Trophoblast cell (in vitro differentiated cells and primary cell): ENCODE measurements at places on chromosomes 3 and 15.

DNA sequence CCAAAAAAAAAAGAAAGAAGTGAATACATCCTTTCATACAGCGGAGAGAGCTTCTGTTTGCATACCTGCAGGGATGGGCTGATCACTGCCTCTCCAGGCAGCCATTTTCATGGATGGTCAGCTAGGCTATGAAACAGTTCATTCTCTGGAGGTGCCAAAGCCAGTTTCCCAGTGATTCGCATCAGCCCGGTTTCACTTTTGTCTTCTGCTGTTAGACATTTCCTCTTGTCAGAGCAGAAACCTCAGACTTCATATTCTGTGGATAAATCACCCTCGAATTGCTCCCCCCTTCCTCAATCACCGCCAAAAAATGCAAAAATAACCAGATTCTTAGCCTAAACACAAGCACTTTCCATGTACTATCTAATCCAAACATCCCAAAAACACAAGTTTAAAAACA lies 225.6 kb downstream of the ADAMTS9 start:
- no peak for DNase-seq

GRCh38 chr3:181076558-181076957 lies 87.0 kb upstream of the DNAJC19 start:
- no peak for DNase-seq

GRCh38 chr3:50205413-50206276 lies 574 bp downstream of the SLC38A3 start:
- DNase-seq: peak; percentile 31

- no peak for DNase-seq
These were observed 224.3 kb downstream of the CDIN1 start for GRCh38 chr15:36803773-36804172.

DNA sequence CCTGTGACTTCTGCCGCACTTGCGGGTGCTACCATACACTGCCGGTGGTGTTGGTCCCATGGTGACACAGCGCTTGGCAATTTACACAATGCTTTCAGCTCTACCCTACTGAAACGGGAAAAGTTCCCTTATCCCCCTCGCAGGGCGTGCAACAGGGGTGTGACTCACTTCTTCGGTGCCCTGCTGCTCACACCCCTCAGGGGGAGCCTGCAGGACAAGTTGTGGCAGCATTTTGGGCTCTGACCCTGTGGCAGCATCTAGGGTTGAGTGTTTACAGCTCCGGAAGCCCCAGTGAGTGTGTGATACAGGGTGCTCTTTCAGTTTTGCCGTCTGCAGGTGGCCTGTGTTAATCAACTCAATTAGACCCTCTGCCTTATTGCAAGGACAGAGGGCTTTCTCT lies 324.7 kb upstream of the RGMA start:
- no peak for DNase-seq

GRCh38 chr3:108090049-108090700 lies 656 bp downstream of the CD47 start:
- DNase-seq: peak; percentile 32

GRCh38 chr15:53830707-53831386 lies 71.4 kb upstream of the WDR72 start:
- peak; percentile 12 for DNase-seq

DNA sequence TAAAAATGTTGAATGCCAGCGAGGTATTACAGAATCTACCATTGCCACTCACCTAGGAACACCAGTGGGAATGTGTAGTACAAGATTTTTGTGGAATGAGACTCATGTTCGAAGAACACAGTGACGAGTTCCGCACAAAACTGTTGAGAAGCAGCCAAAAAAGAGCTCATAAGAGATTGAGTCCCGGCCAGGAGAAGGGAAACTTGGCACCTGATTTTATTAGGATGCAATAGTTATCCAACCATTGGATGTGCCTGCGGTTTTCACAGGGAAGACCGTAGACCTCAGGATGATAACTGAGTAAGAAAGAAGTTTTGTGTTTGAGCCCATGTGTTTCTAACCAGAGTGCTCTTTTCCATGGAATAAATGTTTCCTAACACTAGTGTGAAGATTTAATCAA lies 88.9 kb downstream of the PTPRG start:
- DNase-seq: no peak

GRCh38 chr3:133474251-133474801 lies 74.5 kb downstream of the BFSP2 start:
- DNase-seq: no peak

DNA sequence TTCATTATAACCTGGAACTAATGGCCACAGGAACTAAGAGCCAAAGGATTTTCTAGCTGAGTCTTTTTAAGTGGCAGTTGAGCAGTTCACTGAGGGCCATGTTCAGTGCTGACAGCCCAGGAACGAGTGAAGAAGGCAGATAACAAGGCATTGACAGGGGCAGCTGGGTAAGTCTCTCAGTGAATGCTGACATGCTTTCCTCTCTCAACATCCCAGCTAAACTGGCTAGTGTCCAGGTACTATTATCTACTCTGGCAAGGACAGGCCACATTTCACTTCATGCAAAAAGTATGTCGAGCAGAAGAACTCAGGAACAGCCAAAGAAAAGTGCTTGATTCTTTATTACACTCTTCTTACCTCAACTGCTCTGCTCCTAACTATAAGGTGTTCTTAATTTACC lies 515.9 kb downstream of the NLGN1 start:
- DNase-seq: no peak

DNA sequence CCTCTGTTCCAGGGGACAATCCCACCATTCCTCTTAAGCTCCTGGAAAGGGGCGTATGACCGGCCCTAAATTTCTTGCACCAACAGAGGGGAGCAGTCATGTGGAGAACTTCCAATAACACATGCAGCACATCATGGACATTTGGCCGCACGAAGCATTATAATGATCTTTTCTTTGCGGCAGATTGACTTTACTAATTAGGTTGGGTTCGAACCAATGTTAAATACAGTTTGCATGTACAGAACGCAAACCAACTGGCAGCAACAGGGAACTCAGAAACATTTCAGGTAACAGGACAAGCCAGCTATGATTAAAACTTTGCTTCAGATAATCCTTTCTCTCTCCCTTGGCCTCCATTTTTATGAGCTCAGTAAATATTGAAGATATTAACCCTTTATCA lies 100.8 kb upstream of the ADPGK start:
- no peak for DNase-seq

DNA sequence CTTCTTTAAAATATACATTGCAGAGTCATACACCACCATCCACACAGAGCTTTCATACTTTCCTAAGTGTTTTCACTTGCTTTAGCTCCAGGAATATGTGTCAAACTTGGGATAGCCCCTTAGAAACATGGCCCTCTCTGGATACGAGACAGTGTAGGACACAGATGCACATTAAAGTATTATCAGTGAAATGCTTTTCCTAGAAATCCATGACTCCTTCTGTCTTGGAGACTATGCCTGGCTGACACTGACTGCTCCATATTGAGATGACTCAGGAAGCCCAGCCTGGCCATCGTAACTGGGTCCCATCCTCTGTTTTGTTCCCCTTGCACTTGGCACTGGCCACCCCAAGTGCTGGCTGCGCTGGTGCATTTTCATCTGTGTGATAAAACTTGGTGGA lies 204.8 kb downstream of the PDZRN3 start:
- no peak for DNase-seq

- no peak for DNase-seq
These were observed 104.2 kb downstream of the IQCH start for GRCh38 chr15:67358812-67359211.

DNA sequence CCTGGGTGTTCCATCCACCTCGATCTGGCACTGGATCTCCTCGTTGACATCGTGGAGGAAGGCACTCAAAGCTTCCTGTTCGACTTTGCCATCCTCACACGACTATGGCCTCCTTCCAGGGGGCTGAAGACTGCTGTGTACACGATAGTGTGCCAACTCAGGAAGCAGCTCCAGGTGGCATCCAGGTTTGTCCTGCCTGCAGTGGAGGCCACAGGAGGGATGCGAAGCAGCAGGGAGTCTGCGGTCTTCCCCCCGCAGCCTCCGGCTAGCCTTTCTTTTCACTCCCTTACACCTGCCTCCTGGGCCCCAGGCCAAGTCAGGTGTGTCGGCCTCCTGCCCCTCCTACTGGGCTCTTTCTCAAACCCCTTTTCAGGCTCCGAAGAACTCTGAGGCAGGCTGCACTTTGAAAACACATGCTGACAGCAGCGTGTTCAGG lies 32.2 kb downstream of the SYNM start:
- no peak for DNase-seq

- no peak for DNase-seq
These were observed 839.5 kb downstream of the EPHA3 start for GRCh38 chr3:89946884-89947283.

- DNase-seq: no peak
These were observed 84.6 kb upstream of the KLF13 start for GRCh38 chr15:31241888-31242522.

GRCh38 chr3:167653760-167654159 lies at the start of gene WDR49:
Gene WDR49, minus strand, starts transcription at chr3:167653942. Its CDS starts 517 bp downstream, at chr3:167653425.
- no peak for DNase-seq

GRCh38 chr3:11596387-11596786 lies 47.3 kb downstream of the VGLL4 start:
- DNase-seq: no peak

GRCh38 chr15:56919609-56920366 lies 1.3 kb downstream of the TCF12 start:
- DNase-seq: peak; percentile 13

DNA sequence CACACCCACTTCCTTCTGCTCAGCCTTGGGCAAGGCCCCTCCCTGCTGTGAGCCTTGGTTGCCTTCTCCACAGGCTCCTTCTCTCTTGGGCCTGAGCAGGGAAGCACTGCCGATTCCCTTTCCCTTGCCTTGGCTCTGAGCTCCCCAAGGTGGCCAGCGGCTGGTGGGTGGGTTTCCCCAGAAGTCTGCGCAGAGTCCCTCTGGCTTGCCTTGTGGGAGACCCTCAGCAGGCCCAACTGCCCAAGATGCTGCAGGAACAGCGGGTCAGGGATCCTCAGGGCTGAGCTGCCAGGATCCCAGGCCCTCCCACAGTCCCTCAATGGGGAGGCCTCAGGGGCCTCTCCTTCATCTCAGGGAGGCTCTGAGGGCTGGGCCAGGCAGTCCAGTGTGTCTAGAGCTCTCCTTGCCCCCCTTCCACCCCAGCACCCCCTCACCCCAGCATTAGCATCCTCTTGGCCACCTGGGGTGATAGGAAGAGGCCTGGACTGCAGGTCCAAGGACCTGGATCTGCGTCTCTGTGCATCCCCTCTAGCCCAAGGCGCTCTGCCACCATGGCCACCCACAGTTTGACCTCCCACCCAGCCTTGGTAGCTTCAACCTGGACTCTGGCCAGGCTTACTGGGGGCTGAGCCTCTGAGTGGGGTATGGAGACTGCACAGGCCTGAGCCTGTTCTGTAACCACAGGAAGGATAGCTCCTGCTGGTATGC lies 68.6 kb downstream of the EXOG start:
- no peak for DNase-seq

DNA sequence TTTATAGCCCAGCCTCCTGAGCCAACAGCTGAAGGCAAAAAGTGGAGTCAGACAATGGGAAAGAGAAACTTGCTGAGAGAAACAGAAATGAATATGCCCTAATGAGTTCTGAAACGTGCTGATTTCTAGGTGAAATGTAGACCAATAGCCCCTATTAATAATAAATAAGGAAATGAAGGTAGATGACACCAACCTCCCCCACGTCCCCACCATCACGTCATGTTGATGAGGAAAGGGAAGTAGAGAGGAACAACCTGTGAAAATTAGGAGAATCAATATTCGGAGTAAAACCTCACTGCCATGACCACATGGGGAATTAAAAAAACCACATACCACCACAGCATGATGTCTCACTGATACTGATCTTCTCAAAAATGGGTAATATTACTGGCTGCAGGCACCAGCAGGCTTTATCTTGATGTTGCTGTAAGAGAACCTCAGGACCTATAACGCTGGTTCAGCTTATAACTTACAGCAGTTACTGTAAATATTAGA lies 64.0 kb downstream of the KAT2B start:
- peak; percentile 95 for DNase-seq

DNA sequence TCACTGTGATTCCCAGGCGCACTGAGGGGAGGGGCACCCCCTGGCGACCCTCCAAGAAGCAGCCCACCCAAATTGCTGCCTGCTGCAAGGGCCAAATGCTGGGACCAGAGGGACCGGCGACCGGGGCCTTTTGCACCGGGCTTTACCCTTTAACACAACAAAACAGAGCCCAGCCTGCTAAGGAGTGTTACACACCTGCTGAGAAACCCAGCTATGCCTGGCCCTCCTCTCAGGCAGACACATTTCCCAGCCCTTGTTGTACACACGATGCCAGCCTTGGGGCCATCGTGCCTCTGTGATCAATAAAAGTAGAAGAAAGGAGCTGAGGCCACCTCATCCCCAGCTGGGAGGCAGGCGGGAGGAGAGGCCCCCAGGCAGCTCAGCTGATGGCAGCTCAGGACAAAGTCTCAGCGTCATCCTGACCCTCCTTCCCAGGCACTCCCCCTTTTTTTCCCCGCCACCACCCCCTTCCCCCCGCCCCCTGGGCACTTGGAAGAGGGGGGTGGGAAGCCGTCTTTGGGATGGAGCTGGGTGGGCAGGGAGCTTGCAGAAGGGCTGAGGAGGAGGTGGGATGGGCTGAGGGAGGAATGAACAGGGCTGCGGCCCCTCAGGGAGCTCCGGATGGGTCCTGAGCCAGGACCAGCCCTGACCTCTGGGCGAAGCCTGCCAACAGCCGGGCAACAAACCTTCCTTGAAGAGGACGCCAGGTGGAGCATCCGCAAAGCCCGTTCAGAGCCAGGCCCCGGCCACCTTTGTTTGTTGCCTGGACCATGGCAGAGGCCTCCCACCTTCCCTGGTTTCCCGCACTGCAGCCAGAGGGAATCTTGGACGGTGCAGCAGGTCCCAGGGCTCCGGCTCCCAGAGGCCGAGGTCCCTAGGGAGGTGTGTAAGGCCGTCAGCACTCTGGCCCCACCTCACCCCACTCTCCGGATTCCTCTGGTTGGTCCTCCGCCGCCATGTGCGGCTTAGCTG lies 45.9 kb upstream of the SEC61A1 start:
- no peak for DNase-seq

- DNase-seq: no peak
These were observed 1.2 kb downstream of the CMSS1 start for GRCh38 chr3:99818818-99819217.

DNA sequence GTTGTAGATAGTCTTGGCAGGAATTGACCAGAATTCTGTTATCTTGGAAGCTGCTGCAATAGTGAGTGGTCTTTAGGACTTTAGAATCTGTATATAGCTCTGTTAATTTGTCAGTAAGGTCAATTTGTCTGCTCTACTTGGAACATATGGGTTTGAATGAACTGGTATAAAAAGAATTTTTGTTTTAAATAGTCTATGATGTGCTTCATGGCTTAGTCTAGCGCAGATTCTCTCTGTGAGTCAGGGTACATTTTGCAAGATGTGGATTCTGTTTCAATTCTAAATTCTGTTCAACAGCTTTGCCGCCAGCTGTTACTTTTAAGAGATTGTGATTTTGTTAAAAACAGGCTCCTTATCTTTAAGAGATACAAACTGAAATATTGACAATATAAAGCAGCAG lies 135.9 kb upstream of the AGBL1 start:
- DNase-seq: no peak

DNA sequence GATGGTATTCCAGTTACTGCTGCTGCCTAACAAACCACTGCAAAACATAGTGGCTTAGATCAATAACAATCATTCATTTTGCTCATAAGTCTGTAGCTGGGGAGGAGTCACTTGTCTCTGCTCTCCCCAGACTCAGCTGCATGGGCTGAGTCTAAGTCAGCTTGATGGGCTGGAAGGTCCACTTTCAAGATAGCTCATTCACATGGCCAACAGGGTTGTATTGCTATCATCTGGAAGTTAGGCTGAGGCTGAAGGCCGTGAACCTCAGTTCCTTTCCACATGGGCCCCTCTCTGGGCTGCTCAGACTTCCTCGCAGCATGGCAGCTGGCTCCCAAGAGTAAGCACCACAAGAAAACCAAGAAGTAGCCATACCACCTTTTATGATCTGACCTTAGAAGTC lies 28.7 kb upstream of the BFSP2 start:
- no peak for DNase-seq
